Diencephalon (tissue), 1 donor: ENCODE measurements at places on chromosomes 6 and 20. TPM values are rescaled to one million over a fixed set of nuclear protein-coding genes. Genes with fewer than 3 reads are reported as not detected.

The NR2E1 gene
- 11.1 TPM for total RNA-seq

The C20orf202 gene
- total RNA-seq: 0.46 TPM

The NOX3 gene
- not detected for total RNA-seq

The ERVFRD-1 gene
- total RNA-seq: not detected

The IL20RA gene
- 1.4 TPM for total RNA-seq

The UNC5CL gene
- total RNA-seq: 0.23 TPM

The MYCT1 gene
- total RNA-seq: 4.4 TPM

The C6orf15 gene
- not detected for total RNA-seq

The TFAP2A gene
- 0.46 TPM for total RNA-seq

The PMEPA1 gene
- 16.1 TPM for total RNA-seq

The LPIN3 gene
- 1.4 TPM for total RNA-seq

The LAMA4 gene
- total RNA-seq: 41.5 TPM

The CCDC167 gene
- 22.1 TPM for total RNA-seq

The RNF5 gene
- total RNA-seq: 62.1 TPM

The SS18L1 gene
- 75.9 TPM for total RNA-seq

The PTGIS gene
- total RNA-seq: 11.1 TPM

The CEP43 gene
- total RNA-seq: 55.4 TPM

The CAGE1 gene
- total RNA-seq: not detected

The HSPA12B gene
- total RNA-seq: 3.2 TPM

The RCAN2 gene
- total RNA-seq: 42.7 TPM

The LTV1 gene
- 11.8 TPM for total RNA-seq

The BLCAP gene
- total RNA-seq: 193 TPM

The ID1 gene
- total RNA-seq: 87.7 TPM
